ENCODE measurements at places on chromosomes 7 and 10.

GRCh38 chr10:70328967-70329366 is 45.2 kb upstream of the NPFFR1 start:
- no peak for DNase-seq

- DNase-seq: no peak
Measured at GRCh38 chr7:123533929-123534382, 439 bp downstream of the IQUB start.

DNA sequence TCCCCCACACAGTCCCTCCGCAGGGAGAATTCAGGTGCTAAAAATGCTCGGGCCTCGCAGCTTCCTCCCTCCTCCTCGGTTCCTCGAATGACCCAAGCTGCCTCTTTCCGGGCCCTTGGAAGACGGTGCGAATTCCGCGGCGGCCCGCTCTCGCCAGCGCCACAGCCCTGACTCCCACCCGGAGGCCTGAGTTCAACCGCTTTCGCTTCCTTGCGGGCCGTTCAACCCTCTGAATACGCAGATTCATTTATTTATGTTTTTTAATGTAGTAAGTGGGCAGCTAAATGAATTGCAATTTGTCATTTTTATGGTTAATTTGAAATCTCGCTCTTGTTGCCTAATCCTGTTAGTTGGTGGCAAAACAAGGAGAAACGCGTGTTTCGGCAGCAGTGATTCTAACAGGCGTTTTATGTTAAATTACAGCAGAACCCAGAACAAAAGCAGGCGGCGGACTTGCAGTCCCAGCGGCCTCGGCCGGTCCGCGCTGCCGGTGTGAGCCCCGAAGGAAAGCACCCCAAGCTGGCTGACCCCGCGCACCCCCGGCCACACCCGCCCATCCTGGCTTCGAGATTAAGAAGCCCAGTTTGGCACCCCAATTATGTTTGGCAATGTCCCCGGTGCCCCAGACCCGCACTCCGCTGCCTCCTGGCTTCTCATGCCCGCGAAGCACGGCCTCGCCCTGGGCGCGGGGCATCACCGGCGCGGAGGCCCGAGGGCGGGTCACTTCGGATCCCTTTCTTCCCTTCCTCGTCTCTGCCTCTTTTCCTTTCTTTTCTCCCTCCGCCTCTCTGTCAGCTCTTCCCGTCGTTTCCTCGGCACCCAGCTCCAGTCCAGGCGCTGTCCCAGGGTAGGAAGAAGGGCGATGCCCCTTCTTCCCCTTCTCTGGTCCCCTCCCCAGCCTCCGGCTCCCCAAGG is 75.9 kb downstream of the INSIG1 start:
- no peak for DNase-seq

- no peak for DNase-seq
Measured at GRCh38 chr10:94991243-94991888, 52.9 kb downstream of the CYP2C9 start.

DNA sequence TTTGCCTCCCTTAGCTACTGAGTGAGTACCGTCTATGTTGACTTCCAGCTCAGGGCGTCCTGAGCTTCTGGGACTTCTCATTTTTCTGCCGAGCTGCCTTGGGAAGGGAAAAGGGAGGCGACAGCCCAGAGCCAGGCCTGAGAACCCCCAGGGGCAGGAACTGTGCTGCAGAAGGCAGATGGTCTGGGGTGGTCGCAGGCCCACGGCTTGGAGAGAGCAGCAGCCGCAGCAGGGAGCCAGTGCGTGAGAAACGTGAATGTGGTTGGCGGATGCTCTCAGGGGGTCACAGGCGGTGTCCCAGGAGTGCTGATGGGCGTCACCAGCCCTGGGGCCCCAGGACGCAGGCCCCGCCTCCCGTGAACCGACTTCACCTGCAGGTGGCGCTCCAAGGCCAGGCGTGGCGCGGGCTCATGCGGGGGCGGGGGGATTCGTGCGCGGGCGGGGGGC is 9.2 kb upstream of the PWWP2B start:
- DNase-seq: peak; percentile 20

DNA sequence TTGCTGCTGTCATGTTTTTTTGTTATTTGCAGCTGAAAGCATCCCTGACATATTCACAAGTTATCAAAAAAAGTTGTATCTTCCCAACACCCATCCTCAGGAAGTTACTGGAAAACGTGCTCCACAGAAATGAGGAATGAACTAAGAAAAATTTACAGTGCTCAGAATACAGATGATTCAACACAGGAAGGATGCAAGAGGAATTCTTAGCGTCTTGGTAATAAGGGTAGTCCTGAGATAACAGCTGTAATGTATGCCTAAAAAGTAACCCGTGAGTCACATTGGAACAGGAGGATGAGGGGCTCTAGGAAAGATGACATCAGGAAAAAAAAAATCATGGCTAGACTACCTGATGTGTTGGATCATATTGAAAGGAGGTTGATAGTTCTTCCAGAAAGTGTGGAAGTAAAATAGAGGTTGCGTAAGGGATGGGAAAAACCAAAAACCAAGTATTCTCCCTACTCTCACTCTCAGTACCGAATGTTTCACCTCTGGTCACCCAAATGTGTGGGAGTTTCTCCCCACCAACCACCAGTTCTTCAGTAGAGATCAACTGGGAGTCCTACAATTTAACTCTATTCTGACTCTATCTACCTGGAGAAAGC is 3.9 kb downstream of the ADAM12 start:
- DNase-seq: no peak

All from hematopoietic multipotent progenitor cell treated with erythropoietin and hydrocortisone succinate and interleukin-3 and kit ligand, for 15 days (in vitro differentiated cells).